ENCODE measurements at places on chromosomes 4 and X.

- no peak for DNase-seq
Measured at GRCh38 chr4:170057866-170058265, 31.7 kb upstream of the MFAP3L start.

DNA sequence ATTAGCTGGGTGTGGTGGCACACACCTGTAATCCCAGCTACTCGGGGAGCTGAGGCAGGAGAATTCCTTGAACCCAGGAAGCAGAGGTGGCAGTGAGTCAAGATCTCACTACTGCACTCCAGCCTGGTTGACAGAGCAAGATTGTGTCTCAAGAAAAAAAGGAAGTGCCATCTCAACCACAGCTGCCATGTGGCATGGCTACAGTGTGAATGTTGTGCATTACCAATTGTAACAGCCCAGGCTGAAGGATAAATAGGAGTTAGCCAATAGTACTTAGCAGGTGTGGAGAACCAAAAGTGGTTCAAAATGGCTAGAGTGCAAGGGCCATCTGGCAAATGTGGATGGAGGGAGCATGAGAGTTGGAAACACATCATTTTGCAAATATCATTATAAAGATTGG is 28.9 kb downstream of the SLC25A5 start:
- DNase-seq = no peak

- DNase-seq = no peak
Measured at GRCh38 chr4:119098306-119098705, 37.3 kb upstream of the MYOZ2 start.

- no peak for DNase-seq
Measured at GRCh38 chr4:127145006-127145540, 487.7 kb upstream of the INTU start.

- no peak for DNase-seq
Measured at GRCh38 chr4:77880784-77881183, 18.2 kb downstream of the MRPL1 start.

GRCh38 chrX:19643203-19643602 is 127.9 kb upstream of the MAP3K15 start:
- no peak for DNase-seq

DNA sequence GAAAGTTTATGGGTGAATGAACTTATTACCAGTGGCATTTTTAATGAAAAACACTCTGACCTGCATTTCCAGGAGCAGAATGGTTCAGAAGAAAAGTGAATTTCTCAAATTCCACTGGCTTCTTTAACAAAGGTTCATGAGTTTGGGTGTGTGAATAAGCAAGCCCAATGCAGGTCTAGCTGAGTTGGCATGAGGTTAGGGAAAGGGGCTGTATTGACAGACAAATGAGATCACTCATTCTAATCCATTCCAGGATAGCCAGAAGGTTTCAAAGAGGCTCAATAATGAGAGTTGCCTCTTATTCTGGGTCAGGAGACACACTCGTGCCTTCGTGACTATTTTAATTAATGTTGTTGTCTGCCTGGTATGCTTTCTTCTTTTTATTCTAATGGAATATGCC is 43.7 kb upstream of the NPY2R start:
- DNase-seq = no peak

GRCh38 chr4:183611210-183611830 is 47.7 kb downstream of the RWDD4 start:
- no peak for DNase-seq

- no peak for DNase-seq
Measured at GRCh38 chrX:65948103-65948502, 91.8 kb downstream of the VSIG4 start.
